ENCODE measurements at places on chromosomes 12 and 14.

DNA sequence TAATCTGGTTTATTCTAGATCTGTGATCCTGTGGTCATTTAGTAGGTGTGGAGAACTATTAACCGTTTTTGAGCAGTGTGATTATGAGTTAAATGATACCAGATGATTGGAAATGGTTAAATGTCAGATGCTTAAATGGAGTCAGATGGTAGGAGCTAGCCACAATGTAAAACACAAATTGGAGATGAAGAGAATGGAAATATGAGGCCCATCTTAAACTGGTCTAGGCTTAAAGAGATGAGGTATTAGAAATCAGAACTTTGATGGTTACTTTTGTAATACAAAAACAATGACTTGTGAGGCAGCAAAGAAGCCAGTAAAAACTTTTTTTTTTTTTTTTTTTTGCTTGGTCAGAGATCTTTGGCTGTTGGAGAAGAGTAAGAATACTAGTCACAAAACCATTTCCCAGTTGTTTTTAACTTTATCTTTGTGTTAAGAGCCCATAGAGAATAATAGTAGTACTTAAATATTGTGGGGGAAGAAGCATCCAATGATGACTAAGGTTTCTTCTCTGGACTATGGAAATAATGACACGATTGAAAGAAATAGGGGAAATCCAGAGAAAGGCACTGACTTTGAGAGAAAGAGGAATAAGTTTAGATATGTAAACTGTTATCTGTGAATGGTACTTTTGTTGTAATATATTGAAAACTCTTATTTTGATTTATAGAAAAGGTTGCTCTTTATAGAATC is 95.9 kb downstream of the WNK1 start:
- DNase-seq, result no peak

- DNase-seq, result no peak
Measured at GRCh38 chr12:94670898-94671297, 20.5 kb upstream of the TMCC3 start.

DNA sequence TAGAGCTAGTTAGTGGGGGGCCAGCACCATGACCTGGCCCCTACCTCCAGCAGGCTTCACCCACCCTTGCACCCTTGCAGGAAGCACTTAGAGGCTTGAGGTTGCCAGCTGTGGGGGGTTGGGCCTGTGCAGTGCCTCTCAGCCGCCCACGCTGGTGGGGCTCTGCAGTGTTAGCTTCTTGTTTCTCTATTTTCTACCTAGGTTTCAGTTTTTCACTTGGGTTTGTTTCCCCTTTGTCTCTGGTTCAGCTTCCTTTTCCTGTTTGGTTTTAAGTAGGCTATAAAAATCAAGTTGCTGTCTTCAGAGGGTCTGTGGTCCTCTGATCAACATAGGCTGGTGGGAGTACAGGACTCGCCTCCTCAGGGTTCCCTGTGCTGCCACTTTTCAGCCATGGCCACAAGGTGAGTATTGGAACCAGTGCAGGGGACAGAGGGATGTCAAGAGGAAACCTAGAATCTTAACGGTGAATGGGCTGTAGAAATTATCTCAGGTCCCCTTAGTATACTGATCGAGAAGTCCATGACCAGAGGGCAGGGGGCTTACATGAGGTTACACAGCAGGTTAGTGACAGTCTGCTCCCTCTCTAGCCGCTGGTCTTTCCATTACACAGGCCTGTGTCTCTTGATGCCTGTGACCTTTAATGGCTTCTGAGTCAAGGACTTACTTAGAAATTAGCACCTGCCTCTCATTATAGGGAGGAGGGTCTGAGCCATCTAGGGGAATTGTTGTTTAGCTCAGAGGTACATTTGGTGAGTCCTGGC is at the start of gene EVL:
Gene EVL (plus strand): TSS at position 312 of the 761 bp plus-strand sequence. CDS start 79 bp downstream, at position 391.
- DNase-seq, result peak; percentile 87

DNA sequence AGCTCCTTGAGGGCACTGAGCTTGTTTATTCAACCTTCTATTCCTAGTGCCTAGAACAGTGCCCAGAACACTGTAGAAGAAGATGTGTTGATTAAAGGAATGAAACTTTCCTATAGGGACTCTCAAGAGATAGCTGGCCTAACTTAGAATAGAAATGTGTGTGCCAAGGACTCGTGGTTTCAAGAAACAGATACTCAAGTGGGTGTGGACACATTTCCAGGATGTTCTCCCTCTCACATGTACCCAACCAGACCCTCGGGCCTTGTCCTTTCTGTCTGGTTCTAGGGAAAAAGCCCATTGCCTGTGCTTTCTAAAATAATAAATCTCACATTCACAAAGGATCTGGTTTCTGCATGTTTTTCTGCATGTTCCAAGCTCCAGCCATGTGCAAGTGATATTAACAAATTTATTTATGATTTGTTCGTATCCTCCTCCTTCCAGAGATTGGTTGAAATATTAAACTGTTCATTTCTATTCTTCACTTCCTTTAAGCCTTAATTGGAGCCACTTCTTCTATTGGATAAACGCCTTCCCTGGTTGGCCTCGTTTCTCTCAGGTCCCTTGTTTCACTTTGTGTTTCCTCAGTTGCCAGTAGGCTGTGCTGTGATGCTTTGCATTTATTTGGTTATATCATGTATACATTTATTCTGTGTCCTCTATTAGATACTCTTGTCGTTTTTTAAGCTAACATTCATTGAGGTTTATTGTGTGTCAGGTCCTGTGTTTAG is 89.8 kb downstream of the CRADD start:
- DNase-seq, result peak; percentile 53

GRCh38 chr12:99983456-99984258 is 1.1 kb downstream of the ANKS1B start:
- no peak for DNase-seq

DNA sequence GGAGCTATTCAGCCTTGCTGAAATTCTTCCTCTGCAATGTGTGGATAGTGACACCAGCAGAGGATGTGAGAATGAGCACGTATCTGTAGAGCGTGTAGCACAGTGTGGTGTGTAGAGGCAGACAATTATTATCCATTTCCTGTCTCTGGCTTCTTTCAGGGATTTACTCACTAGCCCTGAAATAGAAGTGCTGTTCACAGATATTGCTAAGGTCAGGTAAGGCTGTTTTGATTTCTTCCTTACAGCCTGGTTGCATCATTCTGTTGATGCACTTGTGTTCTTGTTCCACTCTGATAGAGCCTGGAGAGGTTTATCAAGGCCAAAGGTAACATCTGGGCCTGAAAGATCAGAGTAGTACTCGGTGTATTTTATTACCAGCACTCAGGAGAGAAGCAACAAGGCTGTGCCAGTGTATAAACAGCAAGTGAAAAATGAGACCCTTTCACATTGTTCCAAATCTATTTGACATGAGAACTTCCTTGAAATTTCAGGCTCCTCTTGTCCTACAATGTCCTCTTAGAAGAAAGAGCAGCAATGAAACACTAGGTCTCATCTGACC is 16.7 kb downstream of the ARG2 start:
- DNase-seq, result no peak

- no peak for DNase-seq
Measured at GRCh38 chr12:96224219-96224615, 30.0 kb downstream of the ELK3 start.

- no peak for DNase-seq
Measured at GRCh38 chr14:90717916-90718315, 98.3 kb downstream of the TTC7B start.

GRCh38 chr14:74974364-74975058 is 19.1 kb upstream of the PGF start:
- no peak for DNase-seq

DNA sequence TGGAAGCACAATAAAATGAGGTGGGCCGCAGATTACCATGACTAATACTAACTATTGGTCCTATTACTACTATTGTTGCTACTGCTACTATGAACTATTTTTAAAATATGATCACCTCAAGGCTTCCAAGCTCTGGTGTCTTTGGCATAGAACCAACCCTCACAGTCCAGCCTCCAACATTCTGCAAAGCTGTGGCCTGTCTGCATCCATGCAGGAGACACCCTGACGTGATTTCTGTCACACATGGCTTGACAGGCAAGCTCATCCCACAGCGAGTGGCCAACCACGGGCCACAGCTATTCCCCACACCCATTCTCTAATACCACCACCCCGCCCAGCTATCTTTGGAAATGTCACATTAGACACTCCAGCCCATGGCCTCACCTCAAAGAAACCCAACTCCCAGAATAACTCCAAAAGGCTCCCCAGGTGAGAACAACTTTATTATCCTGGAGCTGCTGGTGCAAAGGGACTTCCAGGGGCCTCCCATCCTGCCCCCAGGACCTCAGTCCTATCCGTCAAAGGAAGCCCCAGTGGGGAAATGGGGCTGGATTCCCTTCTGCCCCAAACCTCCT is 14.4 kb downstream of the ISCU start:
- DNase-seq, result no peak

GRCh38 chr12:117342682-117343081 is 18.7 kb downstream of the NOS1 start:
- DNase-seq, result no peak

DNA sequence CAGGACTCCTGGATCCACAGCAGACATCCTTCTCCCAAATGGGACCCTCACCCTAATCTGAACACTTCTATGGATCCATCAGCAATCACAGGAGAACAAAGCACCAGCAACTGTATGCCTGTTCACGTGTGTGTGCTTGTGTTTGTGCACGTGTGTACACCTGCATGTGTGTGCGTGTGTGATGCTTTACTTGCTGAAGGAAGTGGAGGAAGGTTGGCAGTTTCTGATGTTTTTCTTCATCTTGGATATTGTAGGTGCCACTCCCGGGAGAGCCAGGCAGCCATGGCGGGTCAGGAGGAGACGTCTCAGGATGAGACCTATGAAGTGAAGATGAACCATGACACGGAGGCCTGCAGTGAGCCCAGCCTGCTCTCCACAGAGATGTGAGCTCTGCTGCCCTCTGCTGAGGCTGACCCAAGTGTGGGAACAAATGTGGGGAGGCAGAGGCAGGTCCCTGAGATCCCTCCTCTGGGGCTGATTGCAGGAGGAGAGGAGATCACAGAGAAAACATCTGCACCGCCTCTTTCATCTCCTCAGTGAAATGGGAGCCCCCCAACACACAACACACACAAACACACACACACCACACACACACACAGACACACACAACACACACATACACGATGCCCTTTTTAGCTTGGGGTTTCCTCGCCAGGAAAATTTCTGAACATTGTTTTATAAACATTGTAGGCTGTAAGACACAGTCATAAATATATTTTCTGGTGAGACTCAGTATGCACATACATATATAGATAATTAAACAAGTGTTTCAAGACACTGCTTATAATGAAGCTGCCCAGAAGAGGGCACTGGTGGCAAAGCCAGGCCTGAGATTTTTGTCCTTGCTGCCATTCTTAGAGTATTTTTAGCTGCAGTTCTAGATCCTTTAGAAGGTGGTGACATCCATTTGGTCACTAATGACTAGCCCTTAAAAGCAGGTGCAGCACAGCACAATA is 112.2 kb upstream of the FKBP4 start:
- DNase-seq, result peak; percentile 59

DNA sequence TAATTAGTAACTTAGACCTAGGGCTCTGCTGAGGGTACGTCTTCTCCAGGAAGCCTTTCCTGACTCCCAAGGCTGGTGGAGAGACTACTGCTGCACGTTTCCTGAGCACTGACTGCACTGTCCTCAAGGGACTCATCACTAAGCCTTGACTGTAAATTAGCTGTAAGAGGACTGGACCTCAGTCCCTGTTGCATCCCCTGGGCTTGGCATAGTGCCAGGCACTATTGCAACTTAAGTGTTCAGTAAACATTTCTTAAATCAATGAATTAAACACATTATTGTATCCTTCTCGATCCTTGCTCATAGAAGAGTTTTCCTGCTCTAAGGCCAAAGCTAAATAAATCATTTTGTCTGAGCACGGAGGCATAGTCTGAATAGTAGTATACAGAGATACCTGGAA is 31.9 kb upstream of the IFNG-AS1 start:
- no peak for DNase-seq

All from CD4-positive, alpha-beta T cell treated with Interleukin-4 for 4 hours (primary cell).